Stimulated activated naive CD4-positive, alpha-beta T cell treated with Interleukin-2 at 50 U/mL for 16 hours (primary cell): ENCODE measurements at places on chromosomes 7 and 10.

GRCh38 chr7:74051193-74051592 lies 23.2 kb downstream of the ELN start:
- DNase-seq = no peak

GRCh38 chr7:86826948-86827347 lies 183.2 kb downstream of the GRM3 start:
- no peak for DNase-seq

- DNase-seq = no peak
These were observed 6.1 kb upstream of the NOM1 start for GRCh38 chr7:156943091-156944041.

DNA sequence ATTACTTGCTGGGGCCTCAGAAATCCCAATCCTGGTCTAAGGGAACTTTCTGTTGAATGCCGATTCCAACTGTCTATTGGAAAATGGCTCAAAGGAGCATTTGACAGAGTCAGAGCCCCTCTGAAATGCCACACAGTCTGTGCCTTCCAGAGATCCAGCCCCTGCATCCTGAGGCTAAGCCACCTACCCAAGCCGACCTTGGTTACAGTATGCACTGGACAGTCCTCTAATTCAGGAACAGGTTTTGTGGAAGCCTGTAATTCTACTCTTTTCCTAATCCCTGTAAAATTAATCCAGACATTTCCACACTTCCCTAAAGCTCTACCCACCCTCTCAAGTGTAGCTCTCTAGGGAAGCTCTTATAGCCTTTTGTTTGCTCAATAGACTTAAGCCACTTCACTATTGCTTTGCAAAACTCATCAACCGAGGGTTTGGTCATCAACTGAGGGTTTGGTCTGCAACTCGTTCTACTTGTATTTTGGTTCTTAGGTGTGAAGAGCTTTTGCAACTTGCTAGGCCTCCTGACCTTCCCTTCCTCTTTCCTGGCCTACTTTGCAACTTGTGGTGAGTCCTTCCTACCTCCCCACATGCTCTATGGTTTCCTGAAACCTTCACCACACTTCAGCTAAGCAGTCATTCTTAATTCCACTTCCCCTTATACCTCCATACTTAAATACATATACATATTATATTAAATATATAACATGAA lies 364.8 kb downstream of the SFMBT2 start:
- no peak for DNase-seq
